ENCODE measurements at places on chromosomes 3 and 15.

DNA sequence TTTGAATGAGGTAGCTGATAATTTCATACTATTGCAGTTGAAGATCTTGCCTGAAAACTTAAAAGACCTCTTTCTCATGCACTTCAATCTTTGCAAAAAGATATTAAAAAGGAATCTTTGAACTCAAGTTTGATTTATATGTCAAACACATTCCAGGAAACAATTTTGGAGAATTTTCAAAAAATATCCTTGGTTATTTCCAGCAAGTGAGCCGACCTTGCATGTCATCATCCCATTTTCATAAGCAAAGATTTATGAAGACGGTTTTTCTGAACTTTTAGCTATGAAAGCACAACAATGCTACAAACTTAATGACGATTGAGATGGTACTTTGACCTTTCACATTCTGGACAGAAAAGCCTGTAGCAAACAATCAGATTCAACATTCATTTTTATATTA is 95.6 kb downstream of the RFX7 start:
- DNase-seq: no peak

DNA sequence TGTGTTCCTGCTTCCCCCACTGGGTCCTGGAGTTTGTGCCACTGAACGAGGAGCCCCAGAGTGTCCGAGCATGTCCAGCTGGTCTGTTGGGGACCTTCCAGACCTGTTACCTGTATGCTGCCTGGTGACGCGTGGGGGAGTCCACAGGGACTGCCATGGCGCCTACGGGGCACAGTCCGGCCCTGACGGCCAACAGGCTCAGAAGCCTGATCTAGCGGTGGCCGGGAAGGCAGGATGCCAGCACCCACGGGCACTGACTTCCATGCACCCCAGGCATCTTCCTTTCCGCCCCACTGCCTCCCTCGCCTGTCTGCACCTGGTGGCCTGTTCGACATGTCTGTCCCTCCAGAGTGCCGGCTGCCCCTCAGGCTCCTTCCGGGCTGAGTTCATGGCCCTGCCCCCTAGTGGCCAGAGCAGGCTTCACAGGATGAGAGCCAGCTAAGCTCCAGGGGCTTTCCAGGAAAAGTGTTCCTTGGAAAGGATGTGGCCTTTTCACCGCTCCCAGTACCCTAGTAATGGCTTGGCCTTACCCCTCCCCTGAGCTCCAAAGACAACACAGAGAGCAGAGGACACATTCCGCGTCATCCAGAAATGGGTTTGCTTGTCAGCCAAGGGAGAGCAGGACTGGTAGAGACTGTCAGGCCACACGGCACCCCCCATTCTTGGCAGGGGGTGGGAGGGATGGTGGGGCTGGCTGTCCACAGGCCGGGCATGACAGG is 35.7 kb downstream of the NGRN start:
- no peak for DNase-seq

DNA sequence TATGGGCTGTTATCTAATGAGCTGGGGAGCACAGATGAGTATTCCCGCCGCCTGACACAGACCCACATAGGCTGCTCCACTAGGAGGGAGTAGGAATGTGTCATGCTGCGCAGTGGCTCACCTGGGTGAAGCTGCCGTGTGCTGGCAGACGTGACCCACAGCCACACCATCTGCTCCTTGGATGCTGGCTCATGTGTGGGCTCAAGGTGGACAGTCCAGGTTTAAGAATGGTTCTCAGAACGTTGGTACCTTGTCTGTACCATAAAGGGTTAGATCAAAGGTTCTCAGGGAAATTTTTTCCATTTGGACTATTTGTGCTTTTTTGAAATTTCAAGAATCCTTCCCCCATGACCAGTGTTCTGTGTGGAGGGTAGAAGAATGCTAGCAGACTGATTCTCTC is 338.9 kb upstream of the TRIM42 start:
- no peak for DNase-seq

- DNase-seq: no peak
These were observed 95.4 kb downstream of the FEZF2 start for GRCh38 chr3:62277986-62278385.

GRCh38 chr3:31661286-31661685 is 128.6 kb downstream of the STT3B start:
- no peak for DNase-seq

- no peak for DNase-seq
These were observed 157.8 kb upstream of the ROPN1 start for GRCh38 chr3:124149771-124150170.

GRCh38 chr15:57586661-57587424 is 4.9 kb upstream of the MYZAP start:
- DNase-seq: no peak

DNA sequence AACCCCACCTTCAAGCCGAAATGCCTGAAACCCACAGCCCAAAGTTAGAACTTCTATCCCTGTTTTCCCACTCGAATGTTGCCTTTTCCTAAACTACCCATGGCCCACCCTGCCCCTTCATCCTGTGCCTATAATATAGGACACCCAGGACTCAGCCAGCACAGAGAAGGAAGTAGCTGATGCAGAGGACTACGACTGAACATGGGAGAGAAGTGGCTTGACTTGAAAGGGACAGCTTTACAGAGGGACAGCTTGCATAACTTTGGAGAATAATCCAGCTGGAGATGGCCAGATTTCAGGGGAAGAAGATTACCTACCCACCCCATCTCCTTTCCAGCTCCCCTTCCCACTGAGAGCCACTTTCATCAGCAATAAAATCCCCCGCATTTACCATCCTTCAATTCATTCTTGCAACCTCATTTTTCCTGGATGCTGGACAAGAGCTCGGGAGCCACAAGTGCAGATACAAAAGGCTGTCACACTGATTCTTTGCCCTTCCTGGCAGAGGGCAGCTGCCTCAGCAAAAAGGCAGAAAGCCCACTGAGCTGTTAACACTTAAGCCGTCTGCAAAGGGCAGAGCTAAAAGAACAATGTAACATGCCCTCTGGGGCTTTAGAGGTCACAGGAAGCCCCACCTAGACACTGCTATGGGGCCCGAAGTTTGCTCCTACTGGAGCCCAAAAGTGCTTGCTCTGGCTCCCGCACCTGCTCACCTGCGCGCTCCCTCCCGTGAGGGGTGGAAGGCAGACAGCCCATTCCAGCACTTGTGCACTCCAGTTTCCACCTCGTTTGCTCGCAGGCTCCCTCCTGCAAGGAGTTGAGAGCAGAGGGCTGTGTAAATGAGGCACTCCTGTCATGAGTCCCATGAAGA is 224.0 kb downstream of the TBC1D5 start:
- DNase-seq: no peak

DNA sequence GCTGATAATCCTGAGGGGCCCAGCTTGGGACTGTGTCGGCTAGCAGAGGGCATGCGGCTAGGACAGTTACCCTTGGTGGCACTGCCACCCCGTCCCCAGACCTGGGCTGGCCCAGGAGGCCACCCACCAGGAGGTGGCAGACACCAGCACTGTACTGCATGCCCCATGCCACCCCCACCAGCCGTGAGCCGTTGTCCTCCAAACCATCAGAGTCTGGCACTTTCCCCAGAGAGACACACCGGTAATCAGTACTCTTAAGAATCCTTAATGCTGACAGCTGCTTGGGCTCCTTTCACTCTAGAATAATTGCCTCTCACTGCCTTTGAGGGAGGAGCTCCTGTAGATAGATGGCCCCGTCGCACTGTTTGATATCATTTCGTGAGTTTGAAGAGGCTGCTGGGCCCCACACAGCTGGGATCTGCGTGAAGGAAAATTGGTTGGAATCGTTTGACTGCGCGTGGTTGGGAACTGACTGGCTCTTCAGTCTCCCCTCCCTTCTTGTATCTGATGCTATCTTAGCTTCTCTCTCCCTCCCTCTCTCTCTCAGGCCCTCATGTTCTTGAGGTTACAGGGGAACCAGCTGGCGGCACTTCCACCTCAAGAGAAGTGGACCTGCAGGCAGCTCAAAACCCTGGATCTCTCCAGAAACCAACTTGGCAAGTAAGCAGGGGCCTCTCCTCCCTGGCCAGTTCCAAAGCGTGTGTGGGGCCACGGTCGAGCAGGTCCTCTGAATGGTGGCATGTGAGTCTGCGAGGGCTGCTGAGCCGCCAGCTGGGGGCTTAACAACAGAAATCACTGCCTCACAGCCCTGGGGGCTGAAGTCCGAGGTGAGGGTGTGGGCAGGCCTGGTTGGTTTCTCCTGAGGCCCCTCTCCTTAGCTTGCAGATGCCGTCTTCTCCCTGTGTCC is 94.9 kb downstream of the LRRK1 start:
- no peak for DNase-seq

DNA sequence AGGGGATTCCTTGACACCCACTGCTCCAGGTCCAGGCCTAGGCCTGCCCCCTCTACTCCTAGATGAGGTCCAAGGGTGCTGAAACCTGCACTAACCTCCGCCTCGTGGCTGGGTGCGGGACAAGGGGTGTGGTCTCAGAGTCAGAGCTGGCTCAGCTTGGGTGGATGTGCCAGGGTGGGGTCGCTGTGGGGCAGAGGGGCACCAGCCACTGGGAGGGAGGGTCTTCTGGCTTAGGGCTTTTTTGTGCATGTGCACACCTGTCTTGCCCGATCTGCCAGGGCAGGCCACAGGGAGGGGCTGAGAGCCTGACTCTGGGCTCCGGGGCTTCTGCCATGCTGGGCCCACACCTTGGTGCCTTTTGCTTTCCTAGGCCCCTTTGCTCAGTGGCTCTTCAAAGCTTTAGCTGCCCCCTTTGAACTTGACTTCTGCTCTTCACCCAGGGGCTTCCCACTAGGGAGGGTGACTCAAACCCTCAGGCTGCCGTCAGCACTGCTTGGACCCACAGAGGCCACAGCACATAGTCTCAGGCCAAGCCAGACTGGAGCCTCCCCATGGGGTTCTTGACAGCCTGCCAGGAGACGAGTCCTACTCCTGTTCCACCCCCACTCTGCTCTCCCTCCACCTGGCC is 73.0 kb downstream of the KLF13 start:
- no peak for DNase-seq

DNA sequence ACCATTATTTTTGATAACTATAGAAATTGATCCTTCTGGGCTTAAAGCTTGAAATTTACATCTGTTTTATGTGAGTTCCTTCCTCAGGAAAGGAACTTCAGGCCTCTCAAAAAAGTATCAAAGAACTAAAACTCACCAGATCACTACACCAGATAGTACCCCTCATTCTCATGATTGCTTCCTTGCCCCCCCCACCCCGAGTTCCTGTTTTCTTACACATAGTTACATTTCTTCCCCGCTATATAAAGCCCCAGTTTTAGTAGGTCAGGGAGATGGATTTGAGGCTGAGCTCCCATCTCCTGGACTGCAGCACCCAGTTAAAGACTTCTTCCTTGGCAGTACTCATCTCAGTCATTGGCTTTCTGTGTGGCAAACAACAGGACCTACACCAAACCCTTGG is 80.3 kb upstream of the HRH1 start:
- DNase-seq: no peak

- DNase-seq: no peak
These were observed 38.9 kb downstream of the TOPAZ1 start for GRCh38 chr3:44280631-44281030.

- DNase-seq: no peak
These were observed 68.0 kb upstream of the MNS1 start for GRCh38 chr15:56532721-56533460.

GRCh38 chr15:48266024-48266689 is 60.1 kb downstream of the SLC12A1 start:
- no peak for DNase-seq

DNA sequence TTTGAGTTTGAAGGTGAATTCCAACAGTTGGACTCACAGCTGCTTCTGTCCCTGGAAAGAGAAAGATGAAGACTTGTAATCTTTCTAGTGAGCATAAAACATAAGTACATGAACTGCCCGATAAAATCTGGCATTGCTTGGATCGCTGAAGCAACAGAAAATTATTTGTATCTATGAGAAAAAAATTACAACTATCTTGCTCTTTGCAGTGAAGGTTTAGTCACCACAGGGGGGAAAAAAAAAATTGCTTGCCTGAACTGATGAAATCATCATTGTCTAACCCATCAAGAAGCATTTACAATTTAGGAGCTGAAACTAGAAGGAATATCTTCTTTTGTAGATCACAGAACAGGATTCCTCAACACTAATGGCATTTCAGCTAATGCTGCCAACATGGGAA is 20.0 kb downstream of the TMEM207 start:
- no peak for DNase-seq

- DNase-seq: no peak
These were observed 76.0 kb downstream of the TAMM41 start for GRCh38 chr3:11770477-11771391.

DNA sequence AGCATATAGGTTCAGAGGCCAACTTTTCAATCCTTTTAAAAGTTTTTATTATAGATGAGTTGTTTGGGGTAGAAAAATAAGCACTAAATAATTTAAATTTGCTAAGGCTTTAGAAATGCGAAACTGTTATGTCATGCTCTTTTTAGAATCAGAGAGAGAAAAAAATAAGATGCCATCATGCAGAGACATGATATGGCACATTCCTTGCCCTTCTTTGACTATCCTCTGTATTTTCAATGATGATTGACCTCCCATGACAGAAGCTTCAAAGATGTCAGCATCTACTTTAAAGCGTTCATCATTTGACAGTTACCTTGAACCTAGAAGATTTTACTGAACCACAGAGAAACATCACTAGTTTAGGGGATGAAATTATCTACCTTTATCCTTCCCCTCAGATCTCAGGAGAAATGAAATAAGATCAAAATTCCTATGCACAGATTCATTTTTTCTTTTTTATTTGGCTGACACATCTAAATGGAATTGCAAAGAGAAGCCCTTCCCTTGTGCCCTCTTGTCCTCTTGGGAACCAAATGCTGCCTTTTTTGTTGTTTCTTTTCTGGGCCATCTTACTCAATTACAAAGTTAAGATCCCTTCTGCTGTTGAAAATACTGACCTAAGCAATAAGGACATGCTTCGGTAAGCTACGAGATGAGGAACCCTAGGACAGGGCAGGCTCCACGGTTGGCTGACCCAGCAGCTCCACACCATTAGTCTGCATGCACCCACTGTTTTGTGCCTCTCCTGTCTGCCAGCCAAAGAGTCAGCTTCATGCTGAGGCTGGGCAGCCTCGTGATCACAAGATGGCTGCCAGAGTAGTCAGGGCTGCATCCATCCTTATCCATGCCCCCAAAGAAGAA is 289.7 kb upstream of the TPM1 start:
- DNase-seq: no peak

GRCh38 chr3:118740722-118741290 is 293.8 kb downstream of the IGSF11 start:
- no peak for DNase-seq

GRCh38 chr3:67421912-67422311 is 232.5 kb downstream of the SUCLG2 start:
- DNase-seq: no peak

GRCh38 chr15:53534105-53534839 is 225.2 kb downstream of the WDR72 start:
- no peak for DNase-seq

DNA sequence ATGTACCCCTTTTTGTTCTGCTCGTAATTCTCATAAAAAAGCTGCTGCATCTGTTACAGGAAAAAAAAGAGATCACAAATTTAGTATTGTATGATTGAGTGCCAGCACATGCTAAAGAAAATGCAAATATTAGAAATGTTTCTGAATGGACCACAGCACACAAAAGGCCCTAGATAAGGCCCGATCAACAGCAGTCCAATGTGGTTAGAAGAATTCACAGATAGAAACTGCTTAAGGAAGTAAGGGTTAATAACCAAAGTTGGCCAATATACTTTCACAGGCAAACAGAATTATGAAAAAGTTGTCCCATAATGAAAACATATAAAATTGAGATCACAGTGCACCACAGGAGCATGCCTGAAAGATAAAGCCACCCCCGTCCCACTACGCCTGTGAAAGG is 72.9 kb downstream of the CHSY1 start:
- DNase-seq: no peak

- DNase-seq: peak; percentile 19
These were observed 72.3 kb downstream of the TAMM41 start for GRCh38 chr3:11774296-11774877.

GRCh38 chr3:141938011-141938500 is 61.6 kb downstream of the ATP1B3 start:
- no peak for DNase-seq
